ENCODE measurements at places on chromosomes 3 and 15. TPM values are rescaled to one million over a fixed set of nuclear protein-coding genes. Genes with fewer than 3 reads are reported as not detected.

DNA sequence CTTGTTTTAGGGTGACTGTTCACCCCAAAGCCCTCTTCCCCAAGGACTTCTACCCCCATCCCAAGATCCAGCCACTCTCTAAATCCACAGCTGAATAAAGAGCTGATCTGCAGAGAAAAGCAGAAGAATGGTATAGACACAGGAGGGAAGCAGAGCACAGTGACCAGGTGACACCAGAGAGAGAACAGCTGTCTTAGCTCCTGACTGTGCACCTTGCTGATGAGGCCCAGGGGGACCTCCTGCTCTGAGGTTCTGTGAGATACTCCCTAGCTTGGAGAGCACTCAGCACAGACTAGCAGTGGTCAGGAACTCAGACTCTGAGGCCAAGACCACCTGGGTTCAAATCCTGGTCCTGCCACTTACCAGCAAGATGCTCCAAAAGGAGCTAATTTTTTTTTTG, 17.7 kb downstream of the MCF2L2 start:
- H3K27ac ChIP-seq, result no peak overlapping the region
- no peaks in the 10 kb centered on the region for H3K27me3 ChIP-seq
- DNase-seq, result no peak
- no peaks in the 10 kb centered on the region for H3K36me3 ChIP-seq
- H3K4me3 ChIP-seq, result no peak overlapping the region
- H3K4me1 ChIP-seq, result no peaks in the 10 kb centered on the region

Gene ATP13A4
- 26.4 TPM for total RNA-seq

DNA sequence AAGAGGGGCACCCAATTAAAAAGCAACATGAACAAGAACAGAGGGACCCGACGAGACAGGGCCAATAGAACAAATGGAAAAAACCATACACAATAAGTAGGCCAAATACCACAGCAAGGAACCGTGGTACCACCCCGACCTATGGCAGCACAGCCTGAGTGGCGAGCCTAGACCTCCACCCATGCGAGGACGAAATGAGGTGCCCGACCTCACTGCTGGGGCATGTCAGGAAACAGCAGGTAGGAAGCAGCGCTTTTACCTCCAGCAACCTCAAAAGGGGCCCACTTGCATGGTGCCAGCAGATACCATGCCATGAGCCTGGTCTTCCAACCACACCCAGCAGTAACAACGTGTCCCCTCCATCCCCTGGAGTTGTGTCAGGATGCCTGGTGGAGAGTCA, 77.9 kb downstream of the PCSK6 start:
- no peak overlapping the region for H3K4me3 ChIP-seq
- H3K4me1 ChIP-seq, result no peaks in the 10 kb centered on the region
- DNase-seq, result no peak
- H3K27me3 ChIP-seq, result no peaks in the 10 kb centered on the region

DNA sequence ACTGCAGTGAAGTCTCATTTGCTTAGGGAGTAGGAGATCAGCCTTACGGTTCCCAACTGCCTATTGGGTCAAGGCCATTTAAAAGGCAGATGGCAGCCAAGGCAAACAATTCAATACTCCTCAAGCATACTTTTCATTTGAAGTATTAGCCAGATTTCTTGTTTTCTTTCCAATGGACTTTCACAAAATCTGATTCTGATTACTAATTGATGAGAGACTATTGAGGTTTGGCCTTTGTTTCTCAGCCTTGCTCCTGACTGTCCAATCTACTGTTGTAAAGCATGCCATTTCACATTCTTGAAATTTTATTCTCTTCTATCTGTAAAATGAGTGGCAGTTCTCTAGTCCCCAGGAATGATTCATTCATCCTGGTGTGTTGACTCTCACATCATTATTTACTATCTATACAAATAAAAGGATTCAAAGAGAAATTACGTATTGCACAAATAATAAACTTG, 166.2 kb upstream of the TGFBR2 start:
- DNase-seq, result no peak
- no peak overlapping the region for H3K4me3 ChIP-seq
- no peaks in the 10 kb centered on the region for H3K36me3 ChIP-seq
- H3K27me3 ChIP-seq, result no peaks in the 10 kb centered on the region
- no peak overlapping the region for H3K27ac ChIP-seq
- H3K4me1 ChIP-seq, result no peaks in the 10 kb centered on the region

GRCh38 chr3:57041674-57042073, 18.8 kb upstream of the SPATA12 start:
- H3K4me1 ChIP-seq, result no peaks in the 10 kb centered on the region
- DNase-seq, result no peak
- no peaks in the 10 kb centered on the region for H3K36me3 ChIP-seq
- no peaks in the 10 kb centered on the region for H3K27me3 ChIP-seq
- H3K27ac ChIP-seq, result no peak overlapping the region
- no peak overlapping the region for H3K4me3 ChIP-seq

Gene KLHL40
- not detected for total RNA-seq

Gene PLAAT1
- 10.7 TPM for total RNA-seq

Measured in spinal cord (tissue), 10 donors.